ENCODE measurements at places on chromosomes 2 and 18. TPM values are rescaled to one million over a fixed set of nuclear protein-coding genes. Genes with fewer than 3 reads are reported as not detected.

DNA sequence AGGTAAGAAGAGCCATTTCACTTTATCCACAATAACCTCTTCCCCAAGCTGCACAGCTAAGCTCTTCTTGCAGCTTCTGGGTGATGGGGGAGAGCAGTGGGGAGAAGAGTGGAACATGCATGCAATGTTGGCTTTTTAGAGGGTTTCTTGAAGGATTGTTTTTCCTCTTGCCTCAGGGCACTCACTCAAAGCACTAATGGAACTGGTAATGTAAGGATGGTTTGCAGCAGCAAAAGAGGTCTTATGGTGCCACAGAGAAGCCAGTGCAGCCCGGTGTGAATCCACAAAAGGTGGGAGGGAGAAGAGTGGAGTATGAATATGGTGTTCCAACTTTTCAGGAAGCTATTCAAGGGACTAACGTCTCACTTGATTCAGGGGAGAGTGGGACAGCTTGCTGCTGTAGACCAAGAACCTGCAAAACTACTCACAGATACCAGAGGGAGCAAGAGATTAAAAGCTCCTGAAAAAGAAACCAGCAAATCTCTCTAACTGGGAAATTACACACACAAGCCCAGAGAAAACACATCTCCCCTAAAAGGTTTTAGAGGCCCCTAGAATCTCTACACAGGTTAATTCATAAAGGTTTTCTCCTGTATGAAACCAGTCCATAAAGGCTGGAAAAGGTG lies 116.4 kb downstream of the CHN1 start:
- no peaks in the 10 kb centered on the region for H3K27me3 ChIP-seq
- H3K4me3 ChIP-seq, result no peak overlapping the region
- no peaks in the 10 kb centered on the region for H3K4me1 ChIP-seq
- no peaks in the 10 kb centered on the region for H3K36me3 ChIP-seq
- DNase-seq, result no peak

DNA sequence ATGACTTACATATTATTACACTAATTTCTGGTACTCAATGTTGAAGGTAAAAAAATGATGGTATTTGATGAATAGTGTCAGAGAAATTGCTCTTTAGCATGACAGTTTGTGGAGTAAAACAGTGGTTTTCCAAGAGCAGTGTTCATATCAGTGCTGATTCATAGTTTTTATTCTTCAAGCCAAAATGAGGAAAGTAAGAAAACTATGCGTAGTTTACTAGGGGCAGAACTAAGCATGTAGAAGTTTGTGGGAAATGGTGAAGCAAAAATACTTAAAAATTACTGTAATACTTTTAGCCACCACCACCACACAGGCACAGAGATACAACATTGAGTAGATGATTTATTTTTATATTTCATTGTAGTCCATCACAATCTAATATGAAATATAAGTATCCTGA lies 137.3 kb downstream of the ZNF804A start:
- no peak overlapping the region for H3K27ac ChIP-seq
- DNase-seq, result no peak
- no peak overlapping the region for H3K4me3 ChIP-seq

DNA sequence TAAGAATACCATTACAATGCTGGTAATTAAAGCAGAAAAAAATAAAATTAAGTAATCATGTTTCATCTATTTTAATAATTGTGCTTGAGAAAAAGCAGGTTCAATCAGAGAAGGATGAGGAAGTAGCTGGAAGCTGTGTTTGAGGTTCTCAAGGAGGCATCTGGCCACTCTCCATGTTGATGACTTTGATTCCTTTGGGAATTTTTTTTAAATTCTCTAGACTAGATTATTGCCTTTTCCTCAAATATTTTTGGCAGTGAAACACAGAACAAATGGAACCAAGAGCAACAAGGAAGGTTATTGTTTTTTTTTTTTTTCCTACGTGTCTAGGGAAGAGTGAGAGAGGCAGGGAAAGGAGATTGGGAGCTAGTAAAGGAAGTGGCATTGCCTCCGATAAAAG lies 99.9 kb upstream of the NRP2 start:
- H3K36me3 ChIP-seq, result no peaks in the 10 kb centered on the region
- no peak overlapping the region for H3K4me3 ChIP-seq
- DNase-seq, result no peak
- H3K27me3 ChIP-seq, result no peaks in the 10 kb centered on the region

The IL36RN gene
- total RNA-seq, result not detected

DNA sequence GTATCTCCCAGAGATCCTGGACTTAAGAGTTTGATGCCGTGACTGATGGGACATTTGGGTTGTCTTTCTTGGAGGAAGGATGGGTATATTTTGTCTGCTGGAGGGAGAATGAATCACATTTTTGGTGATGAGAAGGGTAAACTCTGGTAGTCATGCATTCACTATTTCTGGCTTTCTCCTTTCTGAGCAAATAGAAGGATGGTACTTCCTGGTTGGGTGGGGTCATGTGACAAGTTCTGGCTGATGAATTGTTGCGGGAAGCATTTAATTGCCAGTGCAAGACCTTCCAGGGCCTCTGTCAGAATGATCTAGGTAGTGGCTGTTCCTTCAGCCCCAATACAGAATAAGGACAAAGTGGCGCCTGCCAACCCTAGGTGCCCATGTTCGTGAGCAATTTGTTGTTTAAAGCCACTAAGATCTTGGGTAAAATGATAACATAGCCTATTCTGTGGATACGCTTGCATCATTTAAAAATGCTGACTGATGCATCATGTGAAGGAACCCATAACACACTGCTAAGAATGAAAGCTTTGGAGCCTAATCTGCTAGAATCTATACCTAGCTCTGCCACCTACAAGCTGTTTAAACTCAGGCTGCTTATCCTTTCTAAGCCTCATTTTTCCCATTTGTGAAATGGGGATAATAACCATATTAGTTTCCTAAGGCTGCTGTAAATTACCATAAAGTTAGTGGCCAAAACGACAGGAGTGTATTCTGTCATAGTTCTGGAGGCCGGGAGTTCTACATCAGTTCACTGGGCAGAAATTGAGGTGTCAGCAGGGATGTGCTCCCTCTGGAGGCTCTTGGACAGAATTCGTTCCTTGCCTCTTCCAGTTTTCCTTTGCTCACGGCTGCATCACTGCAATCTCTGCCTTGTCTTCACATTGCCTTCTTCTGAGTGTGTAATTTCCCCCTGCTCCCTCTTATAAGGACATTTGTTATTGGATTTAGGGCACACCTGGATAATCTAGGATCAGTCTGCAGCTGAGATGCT lies 281.3 kb downstream of the AGPS start:
- H3K27me3 ChIP-seq, result no peaks in the 10 kb centered on the region
- no peak overlapping the region for H3K27ac ChIP-seq
- H3K4me1 ChIP-seq, result no peaks in the 10 kb centered on the region
- DNase-seq, result no peak
- H3K36me3 ChIP-seq, result no peaks in the 10 kb centered on the region

- H3K4me3 ChIP-seq, result no peak overlapping the region
- H3K27me3 ChIP-seq, result no peaks in the 10 kb centered on the region
- H3K27ac ChIP-seq, result no peak overlapping the region
- H3K36me3 ChIP-seq, result no peaks in the 10 kb centered on the region
Observed at GRCh38 chr18:29248805-29249204, 1071.9 kb upstream of the CDH2 start.

DNA sequence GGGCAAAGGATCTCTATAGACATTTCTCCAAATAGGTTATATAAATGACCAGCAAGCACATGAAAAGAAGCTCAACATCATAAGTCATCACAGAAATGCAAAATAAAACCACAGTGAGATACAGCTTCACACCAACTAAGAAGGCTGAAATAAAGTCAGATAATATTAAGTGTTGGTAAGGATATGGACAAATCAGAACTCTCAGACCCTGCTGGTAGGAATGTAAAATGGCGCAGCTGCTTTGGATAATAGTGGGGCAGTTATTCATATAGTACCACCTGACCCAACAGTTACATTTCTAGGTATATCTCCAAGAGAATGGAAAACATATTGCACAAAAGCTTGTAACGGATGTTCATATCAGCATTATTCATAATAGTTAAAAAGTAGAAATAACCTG lies 14.0 kb downstream of the EPB41L5 start:
- H3K27me3 ChIP-seq, result no peaks in the 10 kb centered on the region
- no peak overlapping the region for H3K4me3 ChIP-seq
- DNase-seq, result no peak
- H3K27ac ChIP-seq, result no peak overlapping the region

The GCA gene
- total RNA-seq, result 3.7 TPM

DNA sequence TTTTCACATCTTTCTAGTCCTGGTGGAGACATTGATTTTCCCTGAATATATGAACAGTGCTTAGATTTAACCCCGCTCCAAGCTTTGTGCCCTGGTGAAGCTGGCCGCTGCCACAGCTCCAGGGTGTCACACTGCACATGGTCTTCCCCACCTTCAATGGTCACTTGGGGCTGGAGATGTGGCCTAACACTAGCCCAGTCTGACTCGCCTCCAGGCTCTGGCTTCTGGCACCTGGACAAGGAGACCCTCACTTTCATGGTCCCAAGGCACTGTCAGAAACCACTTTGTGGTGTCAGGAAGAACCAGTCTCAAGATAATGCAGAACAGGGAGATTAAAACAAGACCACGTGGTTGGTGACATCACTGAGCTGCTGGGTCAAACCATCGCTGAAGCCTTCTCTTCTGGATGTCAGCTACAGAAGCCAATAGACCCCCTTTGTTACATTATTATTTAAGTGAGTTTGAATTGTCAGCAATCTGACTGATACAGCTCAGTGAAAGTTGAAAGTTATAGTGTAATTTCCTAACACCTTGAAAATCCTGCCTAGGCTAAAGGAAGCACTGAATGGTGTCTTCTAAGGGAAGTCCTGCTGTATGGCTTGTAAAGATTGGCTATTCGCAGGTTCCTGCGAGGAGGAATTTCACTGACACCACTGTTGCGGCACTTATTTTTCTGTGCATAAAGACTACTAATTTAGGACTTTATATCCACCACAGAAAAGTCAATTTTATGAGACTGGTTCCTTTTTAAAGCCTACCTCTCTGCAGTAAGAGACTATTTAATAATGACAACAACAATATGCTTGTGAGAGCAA lies 55.0 kb upstream of the CTDP1 start:
- H3K4me3 ChIP-seq, result no peak overlapping the region
- no peak overlapping the region for H3K27ac ChIP-seq
- no peaks in the 10 kb centered on the region for H3K27me3 ChIP-seq
- H3K4me1 ChIP-seq, result no peaks in the 10 kb centered on the region

The SPC25 gene
- not detected for total RNA-seq

- no peaks in the 10 kb centered on the region for H3K4me1 ChIP-seq
- no peak overlapping the region for H3K27ac ChIP-seq
- DNase-seq, result no peak
- H3K36me3 ChIP-seq, result no peaks in the 10 kb centered on the region
Observed at GRCh38 chr2:153953761-153954160, 82.0 kb downstream of the GALNT13 start.

- no peak overlapping the region for H3K4me3 ChIP-seq
- no peaks in the 10 kb centered on the region for H3K36me3 ChIP-seq
- H3K27me3 ChIP-seq, result no peaks in the 10 kb centered on the region
- no peaks in the 10 kb centered on the region for H3K4me1 ChIP-seq
- H3K27ac ChIP-seq, result no peak overlapping the region
Observed at GRCh38 chr18:65827444-65827843, 76.6 kb downstream of the CDH7 start.

The PRSS56 gene
- 3.2 TPM for total RNA-seq

DNA sequence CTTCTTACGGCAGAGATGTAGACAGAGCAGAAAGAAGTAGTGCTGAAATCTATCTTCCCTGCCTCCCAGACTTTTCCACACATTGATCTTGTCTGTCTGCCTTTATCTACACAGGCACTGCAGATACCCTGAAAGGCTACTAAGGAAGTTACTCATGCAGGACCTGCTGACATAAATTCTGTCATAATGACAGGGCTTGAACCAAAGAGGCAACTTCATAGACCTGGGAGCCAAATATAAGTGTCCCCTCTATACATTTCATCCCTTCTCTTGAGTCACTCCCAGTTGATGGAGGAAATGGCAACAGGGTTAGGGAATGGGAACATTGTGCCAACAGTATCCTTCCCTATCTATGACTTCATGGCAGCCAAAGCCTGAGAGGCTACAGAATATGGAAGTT lies 157.5 kb downstream of the TNS1 start:
- H3K4me3 ChIP-seq, result no peak overlapping the region
- peak overlapping the region; percentile 100 for H3K27ac ChIP-seq
- no peak for DNase-seq
- H3K27me3 ChIP-seq, result no peaks in the 10 kb centered on the region

DNA sequence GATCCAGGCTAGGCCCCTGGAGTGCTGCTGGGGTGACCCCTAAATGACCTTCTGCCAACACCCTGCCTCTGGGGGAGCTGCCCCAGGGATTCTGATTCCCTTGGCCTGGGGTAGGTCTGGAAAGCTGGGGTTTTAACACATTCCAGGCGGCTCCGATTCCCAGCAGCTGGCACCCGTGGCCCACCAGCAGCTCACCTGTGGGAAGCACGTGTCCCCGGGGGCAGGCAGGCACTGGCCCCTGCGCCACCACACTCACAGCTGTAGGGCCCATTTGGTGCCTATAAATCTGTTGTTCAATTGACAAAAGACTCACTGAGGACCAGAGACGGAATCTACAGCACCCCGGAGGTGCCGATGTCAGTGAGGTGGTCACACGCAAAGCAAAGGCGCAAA lies 4.1 kb upstream of the KLHL30 start:
- H3K27ac ChIP-seq, result peak overlapping the region; percentile 100
- H3K27me3 ChIP-seq, result no peaks in the 10 kb centered on the region
- peaks cover 26% of the 10 kb centered on the region for H3K4me1 ChIP-seq
- H3K36me3 ChIP-seq, result no peaks in the 10 kb centered on the region

The UGT1A4 gene
- not detected for total RNA-seq

The ITGA4 gene
- 0.55 TPM for total RNA-seq

DNA sequence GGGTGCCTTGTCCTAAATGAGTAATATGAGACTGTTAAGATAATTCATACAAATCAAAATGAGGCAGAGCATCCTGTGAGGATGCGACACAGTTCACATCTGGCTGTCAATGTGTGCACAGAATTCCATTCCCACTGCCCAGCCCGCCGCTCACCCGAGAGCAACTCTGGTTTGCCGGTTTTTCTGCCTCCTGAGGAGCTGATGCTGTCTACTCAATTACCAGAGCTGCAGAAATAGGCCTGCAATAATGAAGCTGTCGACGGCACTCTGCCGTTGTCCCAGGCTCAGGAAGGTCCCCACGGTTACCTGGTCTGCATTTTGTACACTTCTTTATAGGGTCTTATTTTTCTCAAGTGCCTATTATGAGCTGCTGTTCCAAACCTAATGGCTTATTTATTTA lies 55.7 kb upstream of the LYPD1 start:
- no peaks in the 10 kb centered on the region for H3K4me1 ChIP-seq
- H3K4me3 ChIP-seq, result no peak overlapping the region
- H3K27ac ChIP-seq, result no peak overlapping the region
- no peaks in the 10 kb centered on the region for H3K36me3 ChIP-seq
- no peak for DNase-seq

GRCh38 chr2:158142165-158142564 lies 40.5 kb downstream of the UPP2 start:
- H3K4me3 ChIP-seq, result no peak overlapping the region
- no peaks in the 10 kb centered on the region for H3K27me3 ChIP-seq
- no peaks in the 10 kb centered on the region for H3K36me3 ChIP-seq
- DNase-seq, result no peak
- H3K27ac ChIP-seq, result no peak overlapping the region

Data from gastrocnemius medialis (tissue), 4 donors.